Ascending aorta (tissue), 2 donors: ENCODE measurements at places on chromosomes 4 and X. TPM values are rescaled to one million over a fixed set of nuclear protein-coding genes. Genes with fewer than 3 reads are reported as not detected.

SYP gene
- total RNA-seq = 0.53 TPM

DNA sequence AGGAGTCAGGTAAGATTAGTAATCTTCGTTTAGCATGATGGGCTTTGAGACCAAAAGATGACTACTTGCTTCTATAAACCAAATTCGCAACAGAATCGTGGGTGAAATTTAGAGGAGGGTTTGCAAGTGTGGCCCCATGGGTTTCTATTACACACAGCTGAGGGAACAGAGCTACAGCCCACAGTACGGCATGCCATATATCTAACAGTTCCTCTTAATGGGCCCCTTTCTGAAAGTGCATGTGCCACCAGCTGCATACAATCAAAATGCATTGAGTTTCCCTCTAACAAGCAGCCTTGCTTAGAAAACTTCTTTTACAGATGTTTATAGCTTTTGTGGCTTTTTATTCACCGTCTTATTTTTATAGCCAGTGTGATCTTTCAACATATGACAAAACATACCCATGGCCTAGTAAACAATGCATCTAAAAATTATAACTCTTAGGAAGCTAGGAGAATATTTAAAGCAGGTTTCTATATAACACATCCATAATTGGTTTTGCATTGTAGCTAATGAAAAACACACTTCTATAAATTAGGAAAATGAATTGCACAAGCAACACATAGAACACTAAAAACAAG is 202.1 kb downstream of the PRDM5 start:
- H3K4me3 ChIP-seq = no peak overlapping the region
- no peaks in the 10 kb centered on the region for H3K27me3 ChIP-seq
- H3K36me3 ChIP-seq = no peaks in the 10 kb centered on the region
- no peak overlapping the region for H3K27ac ChIP-seq
- no peaks in the 10 kb centered on the region for H3K4me1 ChIP-seq

GRCh38 chr4:182765987-182766856 is 151.0 kb downstream of the DCTD start:
- H3K27ac ChIP-seq = no peak overlapping the region
- no peaks in the 10 kb centered on the region for H3K27me3 ChIP-seq
- no peak overlapping the region for H3K4me3 ChIP-seq

DNA sequence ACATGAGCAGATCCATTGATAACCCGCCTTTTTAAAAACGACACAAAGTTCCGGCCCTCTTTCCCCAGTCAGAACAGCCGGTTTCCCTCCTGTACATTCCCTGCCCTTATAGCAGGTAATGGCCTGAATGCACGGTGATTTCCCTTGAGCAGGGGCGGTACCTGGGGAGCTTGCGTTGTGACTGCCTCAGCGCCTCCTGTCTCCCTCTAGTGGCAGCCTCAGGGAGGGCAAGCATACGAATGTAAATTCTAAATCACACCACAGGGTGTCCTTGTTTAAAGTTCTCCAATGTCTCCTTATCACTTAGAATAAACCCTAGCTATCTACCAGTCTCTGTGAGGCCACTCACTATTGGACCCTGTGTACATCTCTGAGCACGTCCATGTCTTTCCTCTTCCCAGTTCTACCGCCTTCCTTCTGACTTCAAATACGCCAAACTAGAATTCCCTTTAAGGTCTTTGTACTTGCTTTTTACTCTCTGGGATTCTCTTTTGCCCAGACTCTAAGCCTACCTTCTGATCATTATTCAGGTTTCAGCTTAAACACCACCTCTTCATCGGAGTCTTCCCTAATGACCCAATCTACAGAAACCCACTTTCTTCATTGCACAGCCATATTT is 18.4 kb upstream of the LDB2 start:
- H3K4me3 ChIP-seq = no peak overlapping the region
- H3K4me1 ChIP-seq = no peaks in the 10 kb centered on the region
- H3K36me3 ChIP-seq = no peaks in the 10 kb centered on the region
- H3K27me3 ChIP-seq = no peaks in the 10 kb centered on the region
- no peak overlapping the region for H3K27ac ChIP-seq
